ENCODE measurements at places on chromosomes 7 and 10. TPM values are rescaled to one million over a fixed set of nuclear protein-coding genes. Genes with fewer than 3 reads are reported as not detected.

DNA sequence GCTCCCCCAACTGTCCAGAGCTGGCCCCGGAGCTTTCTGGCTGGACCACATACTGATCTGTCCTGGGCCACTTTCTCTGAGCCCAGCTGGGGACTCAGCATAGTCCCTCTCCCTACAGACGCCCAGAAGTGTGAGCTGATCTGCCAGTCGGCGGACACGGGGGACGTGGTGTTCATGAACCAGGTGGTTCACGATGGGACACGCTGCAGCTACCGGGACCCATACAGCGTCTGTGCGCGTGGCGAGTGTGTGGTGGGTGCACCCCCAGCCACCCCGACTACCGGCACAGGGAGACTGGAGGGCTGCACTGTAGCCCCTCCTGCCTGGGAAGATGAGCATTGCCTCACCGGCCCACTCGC lies 41.8 kb downstream of the TBATA start:
- DNase-seq: no peak

DNA sequence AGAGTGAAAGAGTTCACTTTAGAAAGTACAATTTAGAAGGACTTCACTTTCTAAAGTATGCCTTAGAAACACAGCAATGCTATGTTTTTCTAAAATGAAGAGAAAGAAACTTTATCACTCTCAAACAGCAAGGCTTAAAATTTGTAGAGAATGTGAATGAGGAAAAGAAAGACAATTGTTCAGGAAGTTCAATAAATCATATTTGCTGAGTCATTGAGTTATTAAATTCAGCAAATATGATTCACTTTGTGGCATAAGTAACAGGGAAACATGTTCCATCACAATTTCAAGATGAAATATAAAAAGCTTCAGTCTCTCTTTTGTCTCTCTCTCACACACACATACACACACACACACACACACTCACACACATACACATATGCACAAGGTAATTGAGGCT lies 187.9 kb downstream of the PCDH15 start:
- no peak for DNase-seq

Gene EPDR1
- 20.2 TPM for total RNA-seq

Gene MAPK8
- total RNA-seq: 56.8 TPM

Gene ITGB1
- 339 TPM for total RNA-seq

All from SJCRH30 (cell line).